ENCODE measurements at places on chromosomes 5 and 9. TPM values are rescaled to one million over a fixed set of nuclear protein-coding genes. Genes with fewer than 3 reads are reported as not detected.

- no peak overlapping the region for H3K4me3 ChIP-seq
- DNase-seq = no peak
- H3K27me3 ChIP-seq = no peaks in the 10 kb centered on the region
- H3K27ac ChIP-seq = no peak overlapping the region
Measured at GRCh38 chr9:104999136-104999535, 71.2 kb upstream of the ABCA1 start.

DNA sequence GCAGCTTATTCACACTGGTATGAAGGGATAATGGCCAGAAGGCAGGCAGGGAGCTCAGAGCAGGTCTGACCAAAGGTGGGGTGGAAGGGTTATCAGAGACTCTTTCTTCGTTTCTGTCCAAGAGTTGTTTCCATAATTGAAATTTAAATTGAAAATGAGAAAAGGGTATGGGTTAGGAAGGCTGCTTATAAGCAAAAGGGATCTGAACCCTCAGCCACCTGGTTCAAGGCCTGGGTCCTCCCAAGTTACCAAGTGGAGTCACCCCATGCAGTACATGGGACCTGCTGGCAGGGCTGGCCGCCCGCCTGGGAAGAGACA lies 17.8 kb downstream of the EEIG1 start:
- H3K4me3 ChIP-seq = no peak overlapping the region
- no peaks in the 10 kb centered on the region for H3K27me3 ChIP-seq
- no peaks in the 10 kb centered on the region for H3K4me1 ChIP-seq
- peak overlapping the region; percentile 94 for H3K27ac ChIP-seq
- DNase-seq = no peak
- no peaks in the 10 kb centered on the region for H3K36me3 ChIP-seq

GRCh38 chr5:109743770-109744212 lies 54.1 kb downstream of the MAN2A1 start:
- DNase-seq = no peak
- H3K36me3 ChIP-seq = no peaks in the 10 kb centered on the region
- H3K27me3 ChIP-seq = no peaks in the 10 kb centered on the region
- peak overlapping the region; percentile 33 for H3K27ac ChIP-seq

The PHF24 gene
- total RNA-seq = not detected

The SLC46A2 gene
- total RNA-seq = not detected

DNA sequence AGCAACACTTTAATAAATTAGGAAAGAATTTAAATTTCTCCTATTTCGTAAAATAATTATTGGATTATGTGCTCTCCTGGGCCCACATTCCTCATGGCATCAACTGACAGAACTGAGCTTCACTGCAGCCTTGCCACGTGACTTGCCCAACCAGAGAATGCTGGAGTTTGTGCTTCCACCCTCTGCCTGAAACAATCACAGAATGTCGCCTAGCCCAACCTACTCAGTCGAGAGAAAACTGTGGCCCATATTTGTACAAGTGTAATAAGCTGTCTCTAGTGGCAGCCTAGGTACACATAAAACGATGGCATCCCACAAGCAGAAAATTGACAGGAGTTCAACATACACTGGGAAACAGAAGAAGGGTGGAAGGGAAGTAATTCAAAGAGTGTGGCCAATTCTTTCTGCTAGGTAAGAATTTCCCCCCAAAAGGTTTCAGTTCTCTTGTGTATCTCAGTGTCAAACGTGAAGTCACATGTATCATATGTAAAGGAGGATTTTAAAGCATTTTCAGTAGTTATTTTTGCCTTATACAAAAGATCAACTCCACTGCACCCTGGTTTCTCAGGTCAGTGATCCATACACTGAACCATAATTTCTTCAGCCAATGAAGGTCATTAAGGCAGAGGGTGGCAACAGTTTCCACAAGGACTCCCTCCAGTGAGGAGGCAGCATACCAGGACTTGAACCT lies 41.7 kb downstream of the ZNF608 start:
- H3K36me3 ChIP-seq = no peaks in the 10 kb centered on the region
- no peak for DNase-seq
- no peak overlapping the region for H3K4me3 ChIP-seq
- H3K4me1 ChIP-seq = peaks cover 76% of the 10 kb centered on the region

GRCh38 chr9:6051511-6051950 lies 36.1 kb upstream of the RANBP6 start:
- H3K27ac ChIP-seq = no peak overlapping the region
- H3K4me1 ChIP-seq = no peaks in the 10 kb centered on the region
- no peak for DNase-seq
- H3K4me3 ChIP-seq = no peak overlapping the region

The PLEKHG4B gene
- total RNA-seq = 0.08 TPM

All from right atrium auricular region (tissue), 2 donors.